Activated CD4-positive, alpha-beta T cell treated with anti-CD3 and anti-CD28 coated beads, Interleukin-2, amount 50 U/mL, for 24 hours (primary cell): ENCODE measurements at places on chromosomes 4 and X.
A peak's percentile ranks its signal among the peaks of the same experiment; 100 is the strongest.

- no peak for DNase-seq
These were observed 39.3 kb upstream of the SPINK2 start for GRCh38 chr4:56860781-56861180.

GRCh38 chrX:147675819-147676218 is 235.9 kb upstream of the FMR1 start:
- DNase-seq: no peak

DNA sequence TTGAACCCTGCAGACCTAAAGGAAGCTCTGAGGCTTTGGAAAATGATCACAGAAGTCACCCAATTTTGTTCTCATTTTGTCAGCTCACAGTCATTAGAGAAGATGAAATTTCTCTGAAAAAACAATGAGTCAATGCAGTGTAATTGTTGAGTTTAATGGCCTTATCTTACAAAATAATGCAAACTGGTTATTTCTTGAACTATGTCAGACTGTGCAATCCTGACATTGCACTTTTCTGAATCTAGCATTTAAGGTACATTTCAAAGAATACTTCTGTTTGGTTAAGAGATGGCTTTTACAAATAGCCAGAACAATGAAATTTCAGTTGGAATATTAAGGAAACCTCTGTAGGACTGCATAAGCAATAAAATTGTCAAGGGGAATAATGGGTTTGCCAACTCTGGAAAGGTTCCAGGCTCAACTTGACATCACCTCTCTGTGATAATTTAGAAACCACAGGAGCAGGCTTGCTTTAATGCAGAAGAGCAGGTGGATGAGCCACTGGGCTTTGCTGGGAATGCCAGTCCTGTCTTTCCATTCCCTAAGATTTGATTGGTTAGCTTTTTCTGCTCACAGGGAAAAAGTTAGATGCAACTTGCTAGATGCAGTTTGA is 222.8 kb downstream of the FRMPD4 start:
- DNase-seq: no peak

- DNase-seq: no peak
These were observed 2.2 kb downstream of the USO1 start for GRCh38 chr4:75726577-75726976.

DNA sequence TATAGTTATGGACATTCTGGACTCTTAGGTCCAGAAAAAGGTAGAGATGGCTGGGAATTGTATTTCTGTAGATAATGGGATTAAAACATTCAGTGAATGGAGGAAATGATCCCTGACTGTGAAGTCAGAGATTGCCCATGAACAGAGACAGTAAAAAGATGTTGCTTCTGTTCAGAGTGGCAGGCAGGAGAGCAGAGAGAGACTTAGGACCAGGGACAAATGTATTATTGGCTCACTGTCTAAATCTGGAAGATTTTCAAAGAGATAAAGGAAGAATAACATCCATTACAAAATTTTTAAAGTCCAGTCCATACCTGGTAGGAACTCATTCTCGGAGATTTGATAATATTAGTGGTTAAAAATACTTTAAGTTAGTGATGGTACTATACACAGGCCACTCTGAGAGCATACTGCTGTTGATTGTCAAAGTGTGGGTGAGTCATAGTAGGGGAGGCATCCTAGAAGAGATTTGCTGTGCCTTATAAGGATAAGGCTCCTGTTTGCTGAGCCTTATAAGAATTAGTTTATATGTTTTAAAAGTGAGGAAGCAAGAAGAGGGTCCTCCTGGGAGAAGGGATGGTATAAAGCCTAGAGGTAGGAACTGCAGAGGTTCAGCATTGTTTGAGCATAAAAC is 53.0 kb downstream of the JADE3 start:
- DNase-seq: no peak

DNA sequence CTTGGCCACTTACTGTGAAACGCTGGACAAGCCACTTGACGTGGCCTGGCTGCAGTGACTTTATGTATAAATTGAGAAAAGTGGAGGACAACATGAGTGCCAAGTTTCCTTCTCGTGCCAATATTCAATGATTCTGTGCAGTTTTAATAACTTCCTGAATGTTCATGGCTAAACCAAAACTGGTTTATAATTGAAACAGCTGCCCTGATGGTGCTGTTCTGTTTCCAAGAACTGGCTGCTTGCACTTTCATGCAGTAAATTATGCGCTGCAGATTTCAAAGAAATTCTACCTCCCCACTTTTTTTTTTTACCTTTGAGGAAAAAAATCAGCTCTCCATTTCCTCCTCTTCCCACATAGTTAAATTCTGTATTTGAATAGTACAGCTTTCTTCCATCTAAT is 205.2 kb upstream of the CASK start:
- DNase-seq: no peak

DNA sequence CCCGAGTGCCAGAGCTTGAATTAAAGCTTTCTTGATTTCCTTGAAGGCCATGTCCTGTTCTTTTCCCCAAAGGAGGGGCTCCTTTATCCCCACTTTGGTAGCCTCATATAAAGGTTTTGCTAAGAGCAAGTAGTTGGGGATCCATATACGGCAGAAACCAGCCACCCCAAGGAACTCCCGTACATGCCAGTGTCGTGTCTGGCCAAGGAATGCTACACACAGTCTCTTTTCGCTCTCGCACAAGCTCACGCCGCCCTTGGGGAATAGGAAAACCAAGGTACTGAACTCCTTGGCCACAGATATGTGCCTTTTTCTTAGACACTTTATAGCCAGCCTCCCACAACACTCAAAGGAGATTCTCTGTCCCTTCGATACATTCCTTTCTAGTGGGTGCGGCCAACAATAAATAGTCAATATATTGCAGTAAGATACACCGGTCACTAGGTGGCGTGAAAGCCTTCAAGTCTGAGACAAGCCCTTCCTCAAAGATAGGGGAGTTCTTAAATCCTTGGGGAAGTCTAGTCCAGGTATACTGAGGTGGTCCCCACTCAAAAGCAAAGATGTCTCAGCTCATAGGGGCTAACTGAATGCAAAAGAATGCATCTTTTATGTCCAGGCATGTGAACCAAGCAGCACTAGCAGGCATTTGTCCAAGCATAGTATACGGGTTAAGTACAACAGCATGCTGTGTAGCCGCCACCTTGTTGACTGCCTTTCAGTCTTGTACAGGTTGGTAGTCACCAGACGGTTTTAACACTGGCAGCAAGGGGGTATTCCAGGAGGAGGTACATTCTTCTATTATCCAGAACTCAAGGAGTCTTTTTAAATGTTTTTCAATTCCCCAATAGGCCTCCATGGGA is 57.8 kb upstream of the XAGE1B start:
- peak; percentile 4 for DNase-seq

DNA sequence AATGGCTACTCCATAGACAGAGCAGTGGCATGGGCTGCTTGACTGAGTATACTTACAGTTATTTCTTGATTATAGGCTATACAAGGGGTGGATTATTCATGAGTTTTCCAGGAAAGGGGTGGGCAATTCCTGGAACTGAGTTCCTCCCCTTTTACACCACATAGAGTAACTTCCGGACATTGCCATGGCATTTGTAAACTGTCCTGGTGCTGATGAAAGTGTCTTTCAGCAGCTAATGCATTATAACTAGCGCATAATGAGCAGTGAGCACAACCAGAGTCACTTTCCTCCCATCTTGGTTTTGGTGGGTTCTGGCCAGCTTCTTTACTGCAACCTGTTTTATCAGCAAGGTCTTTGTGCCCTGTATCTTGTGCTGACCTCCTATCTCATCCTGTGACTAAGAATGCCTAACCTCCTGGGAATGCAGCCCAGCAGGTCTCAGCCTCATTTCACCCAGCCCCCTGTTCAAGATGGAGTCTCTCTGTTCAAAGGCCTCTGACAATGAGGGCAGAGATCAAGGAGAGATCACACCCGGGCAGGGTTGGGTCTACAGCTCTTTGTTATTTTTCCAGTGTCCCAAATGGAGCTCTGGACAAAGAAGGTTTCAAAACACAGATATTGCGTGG is 468.4 kb upstream of the PRKX start:
- DNase-seq: no peak

DNA sequence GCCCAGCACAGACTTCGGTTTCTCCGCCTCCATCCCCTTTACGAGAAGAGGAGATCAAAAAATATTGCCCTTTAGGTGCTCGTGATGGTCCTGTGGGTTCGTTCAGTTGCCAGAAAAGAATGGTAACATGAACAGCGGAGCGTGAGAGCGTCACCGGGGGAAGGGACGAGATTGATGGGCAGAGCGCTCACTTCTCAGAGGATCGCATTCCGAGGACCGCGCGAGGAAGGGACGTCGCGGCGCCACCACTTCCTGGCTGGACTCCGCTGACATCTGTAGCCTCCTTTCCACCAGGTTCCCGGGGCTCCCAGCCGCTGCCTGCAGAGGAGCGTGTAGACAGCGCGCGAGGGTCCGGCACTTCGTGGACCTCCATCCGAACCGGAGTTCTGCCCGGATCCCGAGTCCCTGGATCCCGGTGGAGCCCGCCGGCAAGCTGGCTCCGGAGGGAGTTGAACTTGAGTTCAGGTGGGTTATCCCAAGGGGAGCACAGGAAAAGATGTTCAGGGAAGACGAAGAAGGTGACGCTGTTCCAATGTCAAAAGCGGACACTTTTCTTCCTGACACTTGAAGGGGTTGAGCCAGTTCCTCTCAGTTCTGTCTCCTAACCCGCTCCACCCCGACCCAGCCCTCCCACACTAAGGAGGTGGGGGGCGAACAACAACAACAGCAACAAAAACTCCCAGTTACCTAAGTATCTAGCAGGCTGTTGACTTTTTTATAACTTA is 484 bp downstream of the GALNTL6 start:
- no peak for DNase-seq

GRCh38 chr4:16231570-16232245 is 5.4 kb upstream of the TAPT1 start:
- DNase-seq: no peak

DNA sequence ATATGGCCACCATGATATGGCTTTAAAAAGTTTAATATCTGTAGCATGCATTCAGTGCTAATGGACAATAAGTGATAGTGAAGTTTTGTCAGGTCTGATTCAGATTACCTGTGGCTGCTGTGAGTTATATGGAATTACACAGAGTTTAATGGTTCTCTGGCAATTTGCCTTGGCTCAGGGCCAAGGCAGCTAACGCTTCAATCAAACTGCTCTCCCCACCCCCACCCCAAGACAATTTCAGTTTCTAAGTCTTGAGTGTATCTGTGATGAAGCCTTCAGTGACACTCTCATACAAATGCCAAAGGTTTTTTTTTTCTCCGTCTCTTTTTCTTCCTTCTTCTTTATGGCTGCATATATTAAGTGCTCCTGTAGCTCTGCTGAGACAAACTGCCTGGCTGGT is 106.6 kb downstream of the SHROOM4 start:
- no peak for DNase-seq

DNA sequence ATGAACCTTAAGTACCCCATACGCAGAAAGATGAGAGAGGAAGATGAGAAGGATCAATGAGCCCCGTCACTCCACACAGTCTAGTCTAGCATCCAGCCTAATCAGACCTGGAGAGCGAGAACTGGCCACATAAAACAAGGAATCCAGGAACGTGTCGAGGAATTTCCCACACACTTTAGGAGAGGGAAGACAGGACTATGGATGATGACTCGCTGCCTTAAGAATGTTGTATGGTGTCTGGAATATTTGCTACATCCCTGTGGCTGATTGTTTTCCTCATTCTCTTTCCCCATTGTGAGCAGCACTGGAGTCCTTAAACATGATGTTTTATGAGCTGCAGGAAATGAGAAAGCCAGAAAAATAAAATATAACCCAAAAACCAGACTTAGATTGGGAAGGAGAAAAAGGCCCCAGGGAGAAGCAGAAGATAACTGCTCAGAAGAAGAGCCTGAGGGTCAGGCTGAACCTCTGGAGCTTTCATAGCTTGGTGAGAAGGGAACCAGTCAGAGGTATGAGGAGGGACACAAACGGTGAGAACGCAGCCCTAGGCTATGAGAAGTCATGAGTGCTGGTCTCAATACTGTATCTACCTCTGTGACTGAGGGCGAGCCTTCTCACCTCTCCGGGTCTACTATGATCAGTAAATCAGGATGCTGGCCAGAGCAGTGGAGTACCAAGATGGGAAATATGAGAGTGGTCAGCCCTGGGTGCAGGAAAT is 139.5 kb upstream of the NOCT start:
- no peak for DNase-seq

- DNase-seq: no peak
These were observed 109.2 kb downstream of the ARHGAP10 start for GRCh38 chr4:147840838-147841738.

DNA sequence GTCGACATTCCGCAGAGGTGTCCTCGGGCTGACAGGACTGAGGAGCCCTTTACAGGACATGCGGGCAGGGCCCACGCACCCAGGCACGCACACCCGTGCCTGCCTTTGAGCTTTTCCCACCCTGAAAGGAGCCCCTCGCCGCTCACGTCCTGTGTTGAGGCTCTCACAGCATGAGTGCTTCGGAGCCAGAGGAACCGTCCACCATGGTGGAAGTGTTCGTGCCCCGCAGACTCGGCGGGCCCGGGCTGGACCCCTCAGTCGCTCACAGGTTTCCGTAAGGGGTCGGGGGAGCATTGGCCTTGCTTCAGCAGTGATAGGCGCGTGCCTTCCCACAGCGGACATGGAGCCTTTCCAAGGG is 36.9 kb downstream of the PIGG start:
- DNase-seq: no peak

GRCh38 chrX:69323786-69324720 is 158.8 kb upstream of the PJA1 start:
- DNase-seq: no peak

- peak; percentile 27 for DNase-seq
These were observed at the start of gene INPP4B for GRCh38 chr4:142846108-142846728. Gene INPP4B (minus strand): TSS chr4:142846301.

GRCh38 chrX:134026565-134027311 is 41.3 kb upstream of the GPC3 start:
- no peak for DNase-seq

DNA sequence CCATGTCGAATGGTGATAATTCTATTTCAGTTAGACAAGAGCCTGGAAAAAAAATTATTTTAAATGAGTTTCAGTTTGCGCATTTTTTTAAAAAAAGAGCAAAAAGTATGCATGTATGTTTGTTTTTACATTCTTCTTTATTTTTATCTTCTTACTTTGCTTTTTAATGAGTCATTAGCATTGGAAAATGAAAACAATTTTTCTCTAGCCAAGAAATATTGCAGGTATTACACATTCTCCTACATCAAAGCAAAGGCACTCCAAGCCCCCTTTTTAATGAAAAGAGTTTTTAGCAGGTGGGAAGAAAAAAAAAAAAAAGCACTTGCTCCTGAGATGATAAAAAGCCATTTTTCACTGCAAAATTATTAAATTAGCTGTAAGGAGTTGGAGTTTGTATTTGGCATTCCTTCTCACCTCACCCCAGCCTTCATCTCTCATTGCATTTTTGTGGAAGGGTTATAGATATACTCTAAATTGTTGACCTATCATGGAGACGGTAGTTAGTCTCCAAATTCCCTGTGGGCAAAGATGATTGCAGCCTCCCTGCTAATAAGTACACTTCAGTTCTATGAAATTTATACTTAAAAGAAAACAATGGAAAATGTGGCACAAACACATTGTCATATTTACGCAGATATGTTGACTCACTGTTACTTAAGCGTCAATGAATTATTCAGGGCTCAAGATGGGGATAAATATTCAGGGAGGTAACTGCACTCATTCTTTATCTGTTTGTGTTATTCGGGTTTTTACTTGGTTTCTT is 43.8 kb downstream of the PALLD start:
- no peak for DNase-seq
